Liver (tissue), 10 donors: ENCODE measurements at places on chromosomes 2 and 18. TPM values are rescaled to one million over a fixed set of nuclear protein-coding genes. Genes with fewer than 3 reads are reported as not detected.

Gene FAM117B
- 0.65 TPM for polyA plus RNA-seq

Gene POTEJ
- polyA plus RNA-seq, result not detected

Gene KLHL41
- polyA plus RNA-seq, result 0.28 TPM

Gene ITPRIPL1
- 0.22 TPM for polyA plus RNA-seq

Gene TMX3
- 23.7 TPM for polyA plus RNA-seq
